ENCODE measurements at places on chromosomes 1 and 21.

DNA sequence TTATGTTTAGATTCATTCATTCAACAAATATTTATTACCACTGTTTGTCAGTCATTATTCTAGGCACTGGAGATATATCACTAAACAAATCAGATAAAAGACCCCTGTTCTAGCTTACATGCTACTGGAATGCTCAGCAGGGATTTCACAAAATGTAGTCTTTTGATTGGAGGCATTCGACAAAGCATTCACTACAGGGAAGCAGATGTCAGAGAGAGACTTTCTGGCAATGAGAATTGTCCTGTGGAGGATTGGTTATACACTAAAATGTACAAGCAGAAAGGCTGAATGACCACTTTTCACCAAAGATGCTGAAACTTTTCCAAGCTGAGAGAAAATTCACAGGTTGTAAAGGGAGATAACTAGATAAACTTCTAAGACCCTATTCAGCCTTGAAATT, 57.7 kb downstream of the SCMH1 start:
- no peak for DNase-seq
- H3K4me3 ChIP-seq = no peak overlapping the region
- H3K27me3 ChIP-seq = no peaks in the 10 kb centered on the region
- no peak overlapping the region for H3K27ac ChIP-seq
- H3K36me3 ChIP-seq = peaks cover 5% of the 10 kb centered on the region

DNA sequence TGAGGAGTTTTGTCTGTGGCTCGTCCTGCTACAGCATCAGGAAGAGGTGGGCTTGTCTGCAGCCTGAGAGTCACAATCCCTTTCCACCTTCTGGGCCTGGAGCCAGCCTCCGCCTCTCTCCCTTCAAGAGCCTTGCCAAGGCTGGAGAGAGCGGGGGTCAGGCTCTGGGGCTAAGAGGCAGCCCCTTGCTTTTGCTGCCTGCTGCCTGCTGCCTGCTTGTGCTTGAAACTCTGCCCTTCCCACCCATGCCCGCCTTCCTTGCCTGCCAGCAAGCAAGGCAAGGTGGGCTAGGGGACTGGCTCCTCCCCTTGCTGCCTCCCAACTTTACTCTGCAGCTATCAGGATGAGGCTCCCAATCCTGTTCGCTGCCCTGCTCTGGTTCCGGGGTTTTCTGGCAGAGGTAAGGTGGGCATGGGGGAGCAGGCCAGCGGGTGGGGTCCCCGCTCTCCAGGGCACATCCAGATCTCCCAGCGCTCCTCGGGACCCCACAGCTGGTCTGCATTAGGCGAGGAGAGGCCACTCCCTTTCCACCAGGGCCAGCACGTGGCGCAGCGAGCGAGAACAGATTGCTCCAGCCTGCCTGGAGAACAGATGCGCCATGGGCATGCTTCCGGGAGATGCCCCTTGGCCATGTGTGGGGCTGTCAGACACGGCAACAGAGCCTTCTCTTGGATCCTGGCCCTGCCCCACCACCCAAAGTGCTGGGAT, 7.5 kb upstream of the PTPN7 start:
- no peak overlapping the region for H3K4me3 ChIP-seq
- no peak for DNase-seq
- H3K27me3 ChIP-seq = peaks cover 44% of the 10 kb centered on the region
- H3K4me1 ChIP-seq = no peaks in the 10 kb centered on the region
- H3K36me3 ChIP-seq = no peaks in the 10 kb centered on the region

DNA sequence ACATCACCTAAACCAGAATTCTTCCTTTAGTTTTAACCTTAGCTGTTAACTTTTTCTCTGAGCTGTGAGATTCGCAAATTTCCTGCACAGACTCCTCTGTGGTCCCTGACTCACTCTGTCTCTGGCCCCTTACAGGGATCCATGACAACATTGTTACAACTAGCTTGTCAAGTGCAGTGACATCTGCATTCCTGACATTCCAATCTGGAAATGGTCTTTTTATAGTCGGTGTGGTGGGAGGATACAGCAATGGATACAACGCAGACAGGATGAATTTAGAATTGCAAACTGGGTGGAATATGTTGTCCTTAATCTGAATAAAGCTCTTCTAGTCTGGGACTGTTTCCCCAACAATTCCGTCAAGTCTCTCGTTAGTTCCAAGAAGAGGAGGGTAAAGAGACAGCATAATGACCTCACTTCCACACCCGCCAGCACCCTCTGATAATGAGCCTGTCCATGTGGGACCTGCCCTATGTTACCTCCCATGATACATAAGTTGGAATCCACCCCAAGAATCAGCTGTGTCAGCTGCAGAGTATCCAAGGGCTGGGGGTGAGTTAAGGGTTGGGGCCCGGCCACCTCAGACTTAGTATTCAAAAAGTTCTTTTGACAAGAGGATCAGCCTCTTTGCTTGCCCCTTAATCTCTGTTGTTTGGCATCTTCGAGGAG, 49.4 kb downstream of the ILDR2 start:
- H3K36me3 ChIP-seq = no peaks in the 10 kb centered on the region
- peak; percentile 39 for DNase-seq
- H3K4me1 ChIP-seq = no peaks in the 10 kb centered on the region
- H3K27ac ChIP-seq = no peak overlapping the region

- H3K27ac ChIP-seq = no peak overlapping the region
- H3K4me1 ChIP-seq = no peaks in the 10 kb centered on the region
- no peaks in the 10 kb centered on the region for H3K36me3 ChIP-seq
- H3K4me3 ChIP-seq = no peak overlapping the region
These were observed 395.6 kb downstream of the SETD4 start for GRCh38 chr21:35664683-35665082.

DNA sequence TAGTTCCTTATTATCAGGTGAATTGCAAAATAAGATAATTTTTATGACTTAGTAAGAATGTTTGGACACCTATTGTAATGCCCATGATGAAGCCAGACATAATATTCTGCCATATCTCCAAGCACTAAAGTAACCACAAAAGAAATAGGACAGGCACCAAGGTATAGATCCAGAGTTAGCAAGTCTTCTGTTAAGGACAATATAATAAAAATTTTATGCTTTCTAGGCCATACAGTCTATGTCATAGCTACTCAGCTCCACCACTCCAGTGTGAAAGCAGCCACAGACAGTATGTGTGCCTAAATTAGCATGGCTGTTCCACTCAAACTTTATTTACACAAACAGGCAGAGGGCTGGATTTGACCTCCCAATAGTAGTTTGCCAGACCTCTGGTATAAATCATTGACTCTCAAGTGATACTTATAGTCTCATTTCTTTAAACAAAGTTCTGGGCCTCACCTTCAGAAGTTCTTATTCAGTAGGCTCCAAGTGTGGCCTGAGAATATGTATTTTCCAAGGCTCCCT, 88.3 kb downstream of the SCMH1 start:
- peaks cover 4% of the 10 kb centered on the region for H3K36me3 ChIP-seq
- H3K4me1 ChIP-seq = peaks cover 22% of the 10 kb centered on the region
- no peaks in the 10 kb centered on the region for H3K27me3 ChIP-seq
- H3K27ac ChIP-seq = peak overlapping the region; percentile 24
- no peak overlapping the region for H3K4me3 ChIP-seq
- DNase-seq = no peak

Measured in IMR-90 (cell line).